ENCODE measurements at places on chromosomes 5 and 9.

- no peak for DNase-seq
Observed at GRCh38 chr9:13047827-13048587, 231.5 kb downstream of the MPDZ start.

GRCh38 chr5:51657340-51658240 lies 274.3 kb downstream of the ISL1 start:
- DNase-seq, result no peak

DNA sequence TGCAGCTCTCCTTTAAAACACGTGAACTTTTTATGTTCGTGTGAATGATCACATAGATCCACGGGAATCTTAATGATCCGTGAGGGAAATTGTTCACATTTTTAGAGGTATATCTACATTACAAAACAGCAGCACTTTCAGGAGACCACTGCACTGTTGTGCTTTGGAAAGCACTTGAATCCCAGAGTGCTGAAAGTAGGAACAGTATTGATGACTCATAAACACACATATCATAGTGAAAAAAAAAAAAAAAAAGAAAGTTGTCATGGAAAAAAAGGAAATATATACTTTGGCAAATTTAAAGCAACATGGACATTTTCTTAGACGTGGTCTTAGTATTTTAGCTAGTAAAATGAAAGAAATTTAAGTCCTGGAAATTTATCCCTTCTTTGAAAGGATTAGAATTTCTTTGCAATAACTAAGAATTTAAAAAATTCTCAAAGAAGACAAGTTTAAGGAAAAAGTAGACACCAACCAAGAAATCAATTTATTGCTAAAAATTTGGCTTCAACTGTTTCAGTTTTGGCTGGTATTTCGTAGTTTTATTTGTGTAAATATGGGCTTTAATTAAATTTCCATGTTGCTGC lies 55.4 kb downstream of the ADGRV1 start:
- no peak for DNase-seq

GRCh38 chr5:32241034-32241783 lies 67.1 kb upstream of the GOLPH3 start:
- DNase-seq, result no peak

GRCh38 chr5:1317921-1318565 lies 23.2 kb upstream of the TERT start:
- DNase-seq, result no peak

- no peak for DNase-seq
Observed at GRCh38 chr9:130635721-130636647, 28.4 kb upstream of the PRDM12 start.

GRCh38 chr5:144103611-144104485 lies 66.6 kb downstream of the YIPF5 start:
- no peak for DNase-seq

GRCh38 chr9:90925581-90926257 lies 124.1 kb downstream of the SYK start:
- no peak for DNase-seq

DNA sequence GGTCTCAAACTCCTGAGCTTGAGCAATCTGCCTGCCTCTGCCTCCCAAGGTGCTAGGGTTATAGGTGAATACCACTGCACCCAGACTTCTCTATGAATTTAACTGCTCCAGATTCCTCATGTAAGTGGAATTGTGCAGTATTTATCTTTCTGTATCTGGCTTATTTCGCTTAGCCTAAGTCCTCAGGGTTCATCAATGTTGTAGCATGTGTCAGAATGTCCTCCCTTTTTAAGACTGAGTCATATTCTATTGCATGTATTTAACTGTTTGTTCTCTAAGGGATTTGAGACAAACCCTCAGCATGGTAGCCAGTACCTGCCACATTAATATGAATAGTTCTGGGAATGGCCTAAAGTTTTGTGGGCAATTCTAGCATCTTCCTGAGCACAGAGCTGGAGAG lies 53.9 kb upstream of the TUT7 start:
- no peak for DNase-seq

GRCh38 chr9:8337834-8338766 lies 538.5 kb upstream of the DMAC1 start:
- DNase-seq, result no peak

- no peak for DNase-seq
Observed at GRCh38 chr5:155556222-155556621, 542.7 kb downstream of the KIF4B start.

DNA sequence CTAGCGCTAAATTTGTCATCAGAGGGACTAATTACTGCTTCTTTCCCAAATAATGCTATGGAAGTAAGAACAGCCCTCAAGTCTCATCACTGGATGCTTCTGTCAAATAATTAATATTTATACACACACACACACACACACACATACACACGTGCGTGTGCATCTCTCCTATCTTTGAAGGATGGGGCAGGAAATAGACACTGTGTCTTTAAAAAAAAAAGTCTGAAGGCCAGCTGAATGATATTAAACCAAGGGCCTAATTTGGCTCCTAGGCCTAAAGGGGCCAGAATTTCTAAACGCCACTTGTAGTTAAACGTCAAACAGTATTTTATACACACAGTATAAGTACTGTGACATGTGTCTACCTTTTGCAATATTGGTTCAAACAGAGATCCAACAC lies 3.3 kb downstream of the SLF1 start:
- no peak for DNase-seq

- no peak for DNase-seq
Observed at GRCh38 chr5:87885758-87886157, 382.9 kb downstream of the TMEM161B start.

- DNase-seq, result no peak
Observed at GRCh38 chr5:76234665-76235064, 151.5 kb downstream of the SV2C start.
